ENCODE measurements at places on chromosomes 16 and 17. TPM values are rescaled to one million over a fixed set of nuclear protein-coding genes. Genes with fewer than 3 reads are reported as not detected.

PERCC1 gene
- not detected for total RNA-seq

KRT39 gene
- total RNA-seq, result not detected

OTOP3 gene
- not detected for total RNA-seq

KRT37 gene
- not detected for total RNA-seq

ASGR2 gene
- total RNA-seq, result not detected

NETO2 gene
- total RNA-seq, result 19.7 TPM

ABCA3 gene
- 30.3 TPM for total RNA-seq

CDK5R1 gene
- 1.6 TPM for total RNA-seq

TK2 gene
- total RNA-seq, result 25.7 TPM

GABARAPL2 gene
- 79.4 TPM for total RNA-seq

IGF2BP1 gene
- under 0.01 TPM for total RNA-seq

ANKFN1 gene
- total RNA-seq, result not detected

CLDN9 gene
- not detected for total RNA-seq

ZNF750 gene
- under 0.01 TPM for total RNA-seq

MT1E gene
- total RNA-seq, result 108 TPM

TBC1D3E gene
- total RNA-seq, result not detected

TBX6 gene
- under 0.01 TPM for total RNA-seq

KRTAP4-4 gene
- total RNA-seq, result not detected

TRIM37 gene
- 34.4 TPM for total RNA-seq

TPSD1 gene
- total RNA-seq, result not detected

BCL6B gene
- 57.9 TPM for total RNA-seq

HS3ST4 gene
- total RNA-seq, result 0.13 TPM

NXPH3 gene
- 0.90 TPM for total RNA-seq

FNDC8 gene
- total RNA-seq, result under 0.01 TPM

USP10 gene
- total RNA-seq, result 52.1 TPM

OTOA gene
- total RNA-seq, result under 0.01 TPM

SOX8 gene
- 0.26 TPM for total RNA-seq

KIF2B gene
- total RNA-seq, result not detected

METTL2A gene
- 14.8 TPM for total RNA-seq

KRTAP9-4 gene
- total RNA-seq, result not detected

FAM20A gene
- not detected for total RNA-seq

ENPP7 gene
- not detected for total RNA-seq

RBFOX1 gene
- total RNA-seq, result not detected

CRYBA1 gene
- not detected for total RNA-seq

HOXB1 gene
- not detected for total RNA-seq

PRKCA gene
- 3.6 TPM for total RNA-seq

CD300H gene
- total RNA-seq, result not detected

DRC3 gene
- total RNA-seq, result 1.5 TPM

Data from dermis microvascular lymphatic vessel endothelial cell (primary cell).